ENCODE measurements at places on chromosomes 13 and 19.

DNA sequence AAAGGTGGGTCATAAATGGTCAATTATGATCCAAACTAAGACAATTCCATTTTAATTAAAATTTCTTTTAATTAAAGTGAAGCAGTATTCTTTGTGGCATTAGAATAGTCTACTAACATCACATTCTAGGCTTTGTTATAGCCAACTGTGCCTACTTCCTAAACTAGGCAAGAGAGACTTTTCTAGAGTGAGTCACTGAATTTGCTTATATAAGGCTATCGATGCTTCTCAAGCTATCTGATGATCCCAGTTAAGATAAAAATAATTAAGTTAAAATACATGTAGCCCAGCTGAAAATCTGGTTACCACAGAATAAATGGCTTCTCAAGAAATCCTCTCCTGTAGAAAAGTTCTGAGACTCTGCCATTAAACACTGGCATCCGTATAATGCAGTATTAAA, 12.5 kb downstream of the ANKRD10 start:
- no peak for DNase-seq

DNA sequence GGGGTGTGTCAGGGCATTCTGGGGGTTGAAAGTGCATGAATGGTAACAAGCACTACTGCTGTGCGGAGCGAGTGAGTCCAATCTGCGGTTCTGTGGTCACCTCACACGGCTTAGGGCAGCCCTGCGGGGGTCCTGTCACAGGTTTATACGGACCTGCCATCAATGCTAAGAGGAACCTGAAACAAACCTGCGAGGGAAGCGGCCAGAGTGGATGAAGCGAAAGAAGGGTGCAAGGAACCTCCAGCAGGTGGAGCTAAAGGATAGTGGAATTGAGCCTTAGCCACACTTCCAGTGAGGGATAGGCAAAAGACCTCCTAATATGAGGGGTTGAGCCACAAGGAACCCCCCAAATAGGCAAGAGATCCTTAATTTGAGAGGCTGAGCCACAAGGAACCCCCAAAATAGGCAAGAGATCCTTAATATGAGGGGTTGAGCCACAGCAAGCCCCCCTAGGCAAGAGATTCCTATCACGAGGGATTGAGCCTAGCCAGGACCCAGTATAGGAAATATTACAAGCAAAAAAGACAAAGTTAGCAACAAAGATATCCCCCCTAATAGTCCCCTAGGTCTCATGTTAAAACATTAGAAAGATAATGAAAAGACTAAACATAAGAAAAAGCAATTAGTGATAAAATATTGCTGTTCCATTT, 6.3 kb upstream of the ZNF69 start:
- DNase-seq, result peak; percentile 46

DNA sequence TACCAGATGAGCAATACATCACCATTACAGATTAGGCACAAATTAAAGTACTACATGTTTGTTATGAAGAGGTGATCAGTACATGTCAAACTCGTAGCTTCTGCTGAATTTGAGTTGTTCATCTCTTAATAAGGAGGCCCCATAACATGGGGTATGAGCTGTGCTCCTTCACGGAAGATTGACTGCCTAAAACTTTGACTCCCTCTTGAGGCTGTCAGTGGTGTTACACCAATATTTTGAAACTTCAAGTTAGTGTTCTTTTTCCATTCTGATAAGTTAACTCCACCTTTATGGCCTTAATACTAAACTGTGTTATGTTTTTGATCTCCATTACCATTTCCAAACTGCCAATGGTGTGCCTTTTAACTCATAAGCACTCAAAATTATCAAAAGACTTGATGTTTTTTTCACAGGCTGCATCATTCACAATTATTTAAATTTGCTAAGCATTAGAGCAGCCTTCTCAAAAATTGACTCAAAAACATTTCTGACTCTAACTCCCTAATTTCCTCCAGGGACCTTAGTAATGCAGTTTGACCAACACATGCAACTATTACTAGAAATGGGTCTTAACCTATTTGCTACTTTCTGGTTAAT, 1591.5 kb downstream of the PCDH9 start:
- no peak for DNase-seq

DNA sequence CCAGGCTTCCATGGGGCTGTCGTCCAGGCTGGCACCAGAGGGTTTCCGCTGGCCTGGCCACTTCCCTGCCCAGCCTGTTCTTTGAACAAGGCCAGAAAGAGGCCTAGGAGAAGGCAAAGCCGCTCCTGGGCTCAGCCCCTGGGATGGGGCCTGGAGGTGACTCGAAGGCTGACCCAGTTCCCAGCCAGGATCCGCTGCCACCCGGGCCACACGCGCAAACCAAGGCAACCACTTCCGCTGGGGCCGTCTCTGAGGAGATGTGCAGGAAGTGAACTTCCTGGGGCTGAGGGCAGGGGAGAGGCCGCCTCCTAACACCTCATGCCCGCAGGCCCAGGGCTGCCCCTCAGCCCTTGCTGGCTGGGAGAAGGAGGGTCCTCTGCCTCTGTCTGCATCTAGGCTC, 15.2 kb downstream of the PLEKHF1 start:
- DNase-seq, result peak; percentile 76

GRCh38 chr19:6590258-6590826, 608 bp downstream of the CD70 start:
- no peak for DNase-seq

GRCh38 chr19:1252221-1252820, 3.9 kb downstream of the MIDN start:
- DNase-seq, result no peak

GRCh38 chr19:32874605-32875004, 5.0 kb upstream of the SLC7A9 start:
- no peak for DNase-seq

DNA sequence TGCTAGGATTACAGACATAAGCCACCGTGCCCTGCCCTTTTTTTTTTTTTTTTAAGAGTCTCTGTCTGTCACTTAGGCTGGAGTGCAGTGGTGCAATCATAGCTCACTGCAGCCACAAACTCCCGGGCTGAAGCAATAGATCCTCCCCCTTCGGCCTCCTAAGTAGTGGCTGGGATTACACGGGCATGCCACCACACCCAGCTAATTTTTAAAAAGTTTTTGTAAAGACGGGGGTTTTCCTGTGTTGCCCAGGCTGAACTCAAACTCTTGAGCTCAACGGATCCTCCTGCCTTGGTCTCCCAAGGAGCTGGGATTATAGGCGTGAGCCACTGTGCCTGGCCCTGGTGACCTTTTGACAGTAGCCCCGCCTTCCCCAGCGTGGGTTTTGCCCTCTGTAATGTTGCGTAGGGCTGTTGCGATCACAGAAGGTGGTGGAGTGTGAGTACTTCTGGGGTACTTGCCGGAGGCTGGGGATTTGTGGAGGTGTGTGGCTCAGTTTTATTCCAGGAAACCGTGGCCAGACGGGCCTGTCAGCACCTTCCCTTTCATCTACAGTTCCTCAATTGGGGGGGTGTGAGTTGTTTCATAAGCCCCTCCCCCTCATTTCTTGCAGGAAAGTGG, 11.6 kb upstream of the RETN start:
- no peak for DNase-seq

DNA sequence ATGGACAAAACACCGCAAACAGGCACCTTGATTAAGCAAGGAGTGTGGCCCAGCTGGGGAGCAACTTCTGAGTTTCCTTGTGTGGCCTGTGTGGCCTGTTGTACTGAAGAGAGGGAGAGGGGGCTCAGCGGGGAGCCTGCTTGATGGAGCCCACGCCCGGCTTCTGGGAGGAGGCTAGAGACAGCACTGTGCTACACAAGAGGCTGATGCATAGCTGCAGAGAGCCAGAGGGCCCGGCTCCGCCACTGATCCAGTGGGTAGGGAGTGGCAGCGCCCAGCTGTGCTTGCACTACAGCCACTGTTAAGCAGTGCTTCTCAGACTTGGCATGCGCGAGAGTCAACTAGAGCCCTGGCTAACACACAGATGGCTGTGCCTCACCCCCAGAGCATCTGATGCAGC, 19.0 kb downstream of the LYL1 start:
- no peak for DNase-seq

DNA sequence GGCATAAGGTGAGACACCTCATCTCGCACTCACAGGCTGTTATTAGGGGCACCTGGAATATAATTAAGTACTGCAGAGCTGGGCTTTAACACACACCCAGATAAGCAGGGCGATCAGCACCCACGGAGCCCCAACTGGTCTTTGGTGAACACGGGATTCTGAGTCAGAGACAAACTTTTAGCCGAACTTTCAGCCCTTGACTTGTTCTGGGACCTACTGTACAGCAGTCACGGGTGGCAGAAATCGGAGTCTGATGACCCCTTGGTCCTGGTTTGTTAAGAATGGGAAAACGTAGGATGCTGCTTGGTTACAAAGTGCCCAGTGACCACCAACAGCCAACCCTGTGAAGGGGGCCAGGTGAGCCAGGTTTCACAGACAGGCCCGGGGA, 9.0 kb downstream of the SH3GL1 start:
- no peak for DNase-seq

DNA sequence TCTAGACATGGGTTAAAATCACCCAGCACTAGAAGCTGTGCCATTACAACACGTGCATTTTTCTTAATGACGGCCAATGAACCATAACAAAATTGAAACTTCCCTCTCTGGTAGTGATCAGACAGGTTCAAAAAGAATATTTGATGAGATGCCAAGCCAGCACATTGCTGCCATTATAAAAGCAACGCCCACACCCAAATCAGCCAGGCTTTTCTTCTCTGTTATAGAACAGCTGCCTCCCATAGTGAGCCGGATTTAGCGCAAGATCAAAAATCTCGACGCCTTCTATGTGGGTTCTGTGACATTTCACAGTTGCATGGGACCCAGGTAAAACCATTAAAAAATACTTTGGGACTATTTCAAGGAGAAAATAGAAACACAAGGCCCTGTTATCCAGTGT, 1158.0 kb downstream of the EFNB2 start:
- no peak for DNase-seq

- DNase-seq, result no peak
Measured at GRCh38 chr13:46647512-46648065, 94.6 kb downstream of the LRCH1 start.

GRCh38 chr13:100269837-100270236, 180.9 kb downstream of the PCCA start:
- DNase-seq, result no peak

DNA sequence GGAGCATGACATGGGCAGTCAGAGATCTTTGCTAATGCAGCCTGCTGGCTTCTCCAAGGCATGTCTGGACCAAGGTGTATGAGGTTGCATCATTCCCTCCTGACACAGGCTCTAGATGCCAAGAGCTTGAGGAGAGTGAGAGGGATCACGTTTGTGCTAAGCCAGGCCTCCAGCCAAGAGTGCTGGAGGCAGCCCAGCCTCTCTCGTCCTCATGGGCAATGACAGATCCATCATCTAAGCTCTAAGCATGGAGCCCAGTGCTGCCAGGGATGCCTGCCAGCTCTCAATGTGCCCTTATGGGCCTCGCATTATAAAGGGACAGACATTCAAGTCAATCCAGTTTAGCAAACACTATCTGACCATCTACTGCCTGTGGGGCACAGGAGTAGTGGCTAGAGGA, 136.3 kb upstream of the VSTM2B start:
- DNase-seq, result no peak

- peak; percentile 68 for DNase-seq
Measured at GRCh38 chr19:40464059-40465024, 1.2 kb downstream of the BLVRB start.

DNA sequence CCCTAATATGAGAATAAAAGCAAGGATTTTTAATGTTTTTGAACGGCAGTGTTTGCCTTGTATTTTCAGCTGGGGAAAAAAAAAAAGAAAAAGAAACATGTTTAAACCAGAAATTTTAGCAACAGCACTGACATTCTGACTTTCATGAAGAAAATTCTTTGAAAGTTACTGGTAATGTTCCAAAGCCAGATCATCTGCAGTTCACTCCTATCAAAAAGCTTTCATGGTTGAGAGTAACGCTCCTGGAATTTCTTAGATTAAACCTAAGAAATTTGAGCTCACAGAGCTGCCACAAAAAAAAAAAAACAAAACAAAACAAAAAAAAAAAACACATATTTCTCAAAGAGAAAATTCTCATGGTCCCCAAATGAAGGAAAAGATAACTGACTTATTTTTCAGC, 1106.7 kb downstream of the EFNB2 start:
- DNase-seq, result no peak

DNA sequence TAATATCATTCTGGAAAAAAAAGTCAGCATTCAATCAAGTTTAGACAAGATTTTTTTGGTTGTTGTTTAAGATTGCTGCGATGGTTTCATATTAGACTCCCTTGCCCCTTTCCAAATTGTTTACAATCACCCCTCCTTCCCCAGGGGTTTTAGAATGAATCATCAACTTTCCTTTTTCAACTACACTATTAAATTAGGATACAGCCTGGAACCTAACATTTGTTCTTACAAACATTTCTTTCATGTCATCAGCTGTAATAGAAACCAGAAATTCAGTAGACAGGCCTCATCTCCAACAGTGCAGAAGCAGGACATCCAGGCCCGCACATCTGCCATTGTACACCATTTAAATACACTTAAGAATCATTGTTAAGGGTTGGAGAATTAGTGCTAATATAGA, 44.4 kb upstream of the WDFY2 start:
- no peak for DNase-seq

DNA sequence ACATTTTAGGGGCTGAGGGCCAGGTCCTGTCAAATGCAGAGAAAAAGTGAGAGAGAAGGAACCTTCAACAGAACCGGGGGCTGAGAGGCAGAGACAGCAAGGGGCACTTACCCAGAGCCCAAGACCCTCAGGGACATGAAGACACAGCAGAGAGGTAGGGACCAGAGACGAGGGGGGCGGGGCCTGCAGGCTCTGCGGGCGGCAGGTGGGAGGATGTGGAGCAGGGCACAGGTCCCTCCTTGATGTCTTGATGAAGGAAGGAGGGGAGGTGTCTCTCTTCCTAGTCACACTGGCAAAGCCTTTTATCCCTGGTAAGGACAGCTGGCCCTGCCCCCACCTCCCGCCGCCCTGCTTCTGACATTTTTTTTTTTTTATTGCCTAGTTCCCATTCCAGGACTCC, at the start of gene KLK14:
Gene KLK14 (minus strand): TSS at position 277 of the 400 bp plus-strand sequence. CDS start 273 bp downstream, at position 4.
- DNase-seq, result no peak

DNA sequence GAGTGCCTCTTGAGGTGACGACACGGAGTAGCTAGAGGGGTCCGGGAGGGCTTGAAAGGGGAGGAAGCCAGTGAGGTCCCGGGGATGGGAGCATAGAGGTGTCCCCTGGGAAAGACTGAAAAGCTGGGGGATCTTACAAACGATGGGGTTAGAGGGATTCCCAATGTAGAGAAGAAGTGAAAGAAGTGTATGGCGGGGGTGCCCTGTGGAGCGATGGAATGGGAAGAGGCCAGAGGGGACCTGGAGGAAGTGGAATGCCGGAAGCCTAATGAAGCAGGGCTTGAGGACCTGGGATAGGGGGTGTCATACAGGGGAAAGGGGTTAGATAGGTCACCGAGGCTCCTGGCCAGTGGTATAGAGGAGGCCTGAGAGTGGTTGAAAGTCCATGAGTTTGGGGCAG, 580 bp downstream of the AP2A1 start:
- no peak for DNase-seq

Measured in activated T-cell treated with anti-CD3 and anti-CD28 coated beads for 24 hours (primary cell).